Right renal pelvis (tissue), 4 donors: ENCODE measurements at places on chromosomes 2 and 18.

- DNase-seq, result no peak
Observed at GRCh38 chr18:62396381-62396780, 71.3 kb downstream of the TNFRSF11A start.

DNA sequence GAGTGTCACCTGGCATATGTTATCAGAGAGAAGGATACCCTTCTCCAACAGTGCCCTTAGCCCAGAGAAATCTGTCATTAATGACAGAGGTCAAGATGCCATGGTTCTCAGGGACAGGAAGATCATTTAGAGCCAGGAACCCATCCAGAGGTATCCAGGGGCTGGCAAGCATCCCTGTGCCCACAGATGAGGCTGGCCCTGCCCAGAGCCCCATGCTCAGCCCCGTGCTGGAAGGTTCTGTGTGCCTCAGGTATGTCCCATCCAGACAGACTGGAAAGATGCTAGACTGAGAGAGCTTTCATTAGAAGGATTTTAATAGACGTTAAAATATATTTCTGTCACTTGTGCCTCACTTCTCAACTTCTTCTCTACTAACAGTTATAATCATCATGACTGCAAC is 8.2 kb upstream of the TUBB6 start:
- DNase-seq, result no peak

- no peak for DNase-seq
Observed at GRCh38 chr2:201250741-201251140, 9.6 kb upstream of the CASP8 start.

- no peak for DNase-seq
Observed at GRCh38 chr18:22734791-22735627, 198.1 kb upstream of the RBBP8 start.

- no peak for DNase-seq
Observed at GRCh38 chr2:224659714-224660113, 56.5 kb downstream of the CCDC195 start.

DNA sequence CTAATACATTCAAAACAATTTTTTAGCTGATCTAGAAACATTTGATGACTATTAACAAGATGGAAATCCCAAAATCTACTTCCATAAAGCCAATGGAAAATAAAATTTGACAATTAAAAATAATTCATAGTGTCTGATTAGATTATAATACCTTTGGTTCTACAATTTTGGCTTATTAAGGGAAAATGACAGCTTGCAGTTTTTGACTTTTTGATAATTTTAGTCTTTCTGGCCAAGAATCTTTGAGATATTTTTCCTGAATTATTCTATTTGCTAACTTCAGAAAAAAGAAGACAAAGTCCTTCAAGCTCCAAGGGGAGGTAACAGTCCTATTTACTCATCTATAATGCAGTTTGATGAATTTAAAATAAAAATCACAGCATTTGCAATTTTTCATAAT is 39.6 kb downstream of the MSH6 start:
- no peak for DNase-seq

DNA sequence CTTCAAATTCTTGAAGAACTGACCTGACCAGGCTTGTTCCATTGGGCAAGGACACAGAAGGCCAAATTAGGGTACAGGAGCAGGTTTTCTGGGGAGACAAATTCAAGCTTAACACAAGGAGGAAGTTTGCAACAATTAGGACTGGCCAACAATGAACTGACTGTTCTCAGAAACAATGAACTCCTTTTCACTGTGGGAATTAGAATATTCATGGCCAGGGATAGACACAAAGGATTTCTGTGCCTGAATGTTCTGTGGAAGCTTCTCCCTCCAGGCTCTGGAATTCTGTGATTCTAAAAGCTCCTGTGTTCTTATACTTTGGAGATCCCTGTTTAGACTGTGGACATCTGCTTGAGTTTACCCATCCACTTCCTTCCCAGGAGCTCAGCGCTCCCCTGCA is 15.2 kb downstream of the SMYD1 start:
- no peak for DNase-seq
